GDM1 (cell line): ENCODE measurements at places on chromosomes 1 and 21.

- no peak for DNase-seq
Measured at GRCh38 chr1:165826565-165827267, 698 bp upstream of the UCK2 start.

- DNase-seq: peak; percentile 94
Measured at GRCh38 chr1:26289158-26290059, 9.5 kb downstream of the SH3BGRL3 start.

GRCh38 chr1:21341517-21342078 is 51.3 kb upstream of the ECE1 start:
- DNase-seq: no peak

DNA sequence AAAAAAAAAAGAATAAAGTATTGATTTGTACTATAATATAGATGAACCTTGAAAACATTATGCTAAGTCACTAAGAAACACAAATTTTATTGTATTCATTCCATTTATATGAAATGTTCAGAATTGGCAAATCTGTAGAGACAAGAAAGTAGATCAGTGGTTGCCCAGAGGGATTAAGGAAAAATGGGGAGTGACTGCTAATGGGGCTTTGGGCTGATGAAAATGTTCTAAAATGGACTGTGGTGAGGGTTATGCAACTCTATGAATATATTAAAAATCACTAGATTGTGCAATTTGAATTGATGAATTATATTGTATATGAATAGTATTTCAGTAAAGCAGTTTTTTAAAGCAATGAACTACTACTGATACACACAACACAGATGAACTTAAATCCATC is 10.0 kb downstream of the GDAP2 start:
- no peak for DNase-seq

DNA sequence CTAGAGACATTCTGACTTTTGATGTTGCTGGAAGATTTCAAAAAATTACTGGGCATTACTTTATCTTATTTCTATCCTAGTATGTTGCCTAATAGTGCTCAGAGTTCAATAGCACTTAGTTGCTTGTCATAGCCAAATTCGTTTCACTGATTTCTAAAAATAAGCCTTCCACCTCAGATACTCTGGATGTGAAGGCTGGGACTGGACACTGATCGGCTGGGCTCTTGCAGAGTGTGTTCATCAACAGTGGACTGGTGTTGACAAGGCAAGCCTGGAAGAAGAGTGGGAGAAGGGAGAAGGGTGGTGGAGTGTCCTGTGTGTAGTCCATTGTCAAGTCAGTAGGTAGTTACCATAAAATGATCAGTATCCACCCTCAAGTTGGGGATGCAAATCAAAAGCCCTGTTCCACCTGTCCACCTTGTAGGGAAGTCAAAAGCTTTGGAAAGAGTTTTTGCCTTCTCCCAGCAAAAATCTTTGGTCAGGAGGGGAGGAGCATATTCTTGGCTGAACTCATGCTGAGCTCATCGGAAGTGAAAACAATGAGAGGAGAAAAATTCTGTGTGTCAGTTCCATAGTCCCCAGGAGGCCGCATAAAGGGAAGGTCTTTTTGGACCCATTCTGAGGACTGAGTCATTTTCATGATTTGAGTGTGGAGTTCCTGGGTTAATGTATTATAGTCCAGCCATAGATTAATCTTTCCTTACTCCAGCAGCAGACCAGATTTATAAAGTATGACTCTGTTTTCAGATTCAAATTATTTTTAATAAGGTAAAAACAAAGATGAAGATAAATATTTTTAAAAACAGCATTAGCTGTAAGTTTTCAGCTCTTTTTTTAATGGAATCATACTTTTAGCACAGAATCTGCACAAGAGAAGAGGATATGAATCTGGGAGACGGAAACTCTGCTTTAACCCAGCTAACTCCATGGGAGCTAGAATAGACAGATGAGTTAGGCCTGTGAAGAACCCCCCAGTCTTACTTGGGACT is 99.5 kb upstream of the BMP8A start:
- no peak for DNase-seq

GRCh38 chr1:164337394-164337793 is 221.6 kb upstream of the PBX1 start:
- no peak for DNase-seq

- DNase-seq: no peak
Measured at GRCh38 chr1:2290171-2290578, 62.1 kb downstream of the SKI start.

- no peak for DNase-seq
Measured at GRCh38 chr1:3283849-3284248, 170.6 kb upstream of the ARHGEF16 start.
